Stimulated activated CD4-positive, alpha-beta T cell treated with anti-CD3 and anti-CD28 coated beads, Interleukin-15, amount 100 ng/mL, for 48 hours (primary cell): ENCODE measurements at places on chromosomes 12 and 14.

DNA sequence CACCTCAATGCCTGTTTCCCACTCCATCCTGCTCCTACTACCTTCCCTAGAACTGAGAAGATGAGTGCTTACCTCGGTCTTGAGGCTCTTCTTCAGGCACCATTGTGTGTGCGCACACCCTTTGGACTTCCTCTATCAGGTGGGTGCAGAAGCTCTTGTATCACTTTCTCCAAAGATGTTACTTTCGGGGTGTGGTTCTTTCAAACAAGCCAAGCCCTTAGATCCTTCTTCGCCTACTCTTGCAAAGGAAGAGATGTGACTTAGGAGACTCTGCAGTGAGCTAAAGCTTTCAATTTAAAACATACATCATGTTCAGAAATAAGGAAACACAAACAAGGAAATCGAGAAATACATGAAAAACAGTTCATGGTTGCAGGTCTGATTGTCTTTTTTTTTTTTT, at the start of gene CLEC4C:
CLEC4C (minus strand) TSS at position 130 of the 400 bp plus-strand sequence; CDS start at position 103, 27 bp downstream.
- no peak for DNase-seq

DNA sequence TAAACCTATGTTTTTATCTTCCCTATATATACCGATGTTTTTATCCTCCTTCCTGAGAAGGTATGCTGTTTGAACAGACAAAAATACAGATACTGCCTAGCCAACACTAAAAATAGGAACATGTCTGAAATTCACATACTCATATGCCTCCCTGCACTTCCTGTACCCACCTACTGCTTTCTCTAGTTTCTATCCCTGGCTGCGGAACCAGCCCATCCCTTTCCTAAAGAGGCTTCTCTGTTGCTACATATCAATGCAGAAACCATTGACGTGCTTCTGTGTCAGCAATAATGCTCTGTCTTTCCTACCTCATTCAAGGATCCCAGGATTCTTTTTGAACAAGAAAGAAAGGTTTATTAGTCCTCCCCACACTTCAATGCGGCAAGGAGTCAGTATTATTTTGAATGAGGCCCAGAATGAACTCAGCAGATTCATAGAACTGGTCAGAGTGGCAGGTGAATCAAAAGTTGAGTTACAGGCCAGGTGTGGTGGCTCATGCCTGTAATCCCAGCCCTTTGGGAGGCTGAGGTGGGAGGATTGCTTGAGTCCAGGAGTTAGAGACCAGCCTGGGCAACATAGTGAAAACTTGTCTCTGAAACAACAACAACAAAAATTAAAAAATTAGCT, 67.8 kb upstream of the NAP1L1 start:
- no peak for DNase-seq

DNA sequence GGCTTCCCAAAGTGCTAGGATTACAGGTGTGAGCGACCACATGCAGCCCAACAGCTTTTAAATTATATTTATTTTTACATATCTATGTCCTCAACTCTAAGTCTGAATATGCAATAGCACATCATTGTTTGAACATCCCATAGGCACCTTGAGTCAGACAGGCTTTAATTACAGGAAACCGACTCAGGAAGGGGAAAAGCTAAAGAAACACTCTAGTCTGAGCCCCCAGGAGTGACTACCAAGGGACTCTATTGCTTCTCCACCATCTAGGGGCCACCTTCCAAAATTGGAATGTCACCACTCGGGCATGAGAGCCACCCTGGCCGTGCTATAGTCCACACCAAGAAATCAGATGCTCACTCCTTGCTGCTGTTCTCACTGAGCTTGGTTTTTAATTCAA, 14.0 kb upstream of the MFAP5 start:
- no peak for DNase-seq

- no peak for DNase-seq
Observed at GRCh38 chr14:51297066-51297465, 57.0 kb downstream of the TMX1 start.

GRCh38 chr14:86015941-86016340, 486.0 kb downstream of the FLRT2 start:
- no peak for DNase-seq

GRCh38 chr12:67964456-67964855, 24.8 kb upstream of the IFNG-AS1 start:
- no peak for DNase-seq

GRCh38 chr12:54936736-54937135, 47.8 kb downstream of the TESPA1 start:
- no peak for DNase-seq

GRCh38 chr12:123896767-123897166, 75.9 kb downstream of the CCDC92 start:
- DNase-seq: no peak

GRCh38 chr12:123533672-123534643, at the start of gene RILPL1:
Gene RILPL1 (minus strand): TSS chr12:123533719. CDS start chr12:123533482, 237 bp downstream.
- DNase-seq: no peak

GRCh38 chr14:20093442-20093841, 17.1 kb upstream of the OR4K17 start:
- DNase-seq: no peak

- DNase-seq: no peak
Observed at GRCh38 chr12:102913453-102914226, 3.4 kb downstream of the PAH start.

- no peak for DNase-seq
Observed at GRCh38 chr12:2274733-2275132, 221.9 kb downstream of the CACNA1C start.

DNA sequence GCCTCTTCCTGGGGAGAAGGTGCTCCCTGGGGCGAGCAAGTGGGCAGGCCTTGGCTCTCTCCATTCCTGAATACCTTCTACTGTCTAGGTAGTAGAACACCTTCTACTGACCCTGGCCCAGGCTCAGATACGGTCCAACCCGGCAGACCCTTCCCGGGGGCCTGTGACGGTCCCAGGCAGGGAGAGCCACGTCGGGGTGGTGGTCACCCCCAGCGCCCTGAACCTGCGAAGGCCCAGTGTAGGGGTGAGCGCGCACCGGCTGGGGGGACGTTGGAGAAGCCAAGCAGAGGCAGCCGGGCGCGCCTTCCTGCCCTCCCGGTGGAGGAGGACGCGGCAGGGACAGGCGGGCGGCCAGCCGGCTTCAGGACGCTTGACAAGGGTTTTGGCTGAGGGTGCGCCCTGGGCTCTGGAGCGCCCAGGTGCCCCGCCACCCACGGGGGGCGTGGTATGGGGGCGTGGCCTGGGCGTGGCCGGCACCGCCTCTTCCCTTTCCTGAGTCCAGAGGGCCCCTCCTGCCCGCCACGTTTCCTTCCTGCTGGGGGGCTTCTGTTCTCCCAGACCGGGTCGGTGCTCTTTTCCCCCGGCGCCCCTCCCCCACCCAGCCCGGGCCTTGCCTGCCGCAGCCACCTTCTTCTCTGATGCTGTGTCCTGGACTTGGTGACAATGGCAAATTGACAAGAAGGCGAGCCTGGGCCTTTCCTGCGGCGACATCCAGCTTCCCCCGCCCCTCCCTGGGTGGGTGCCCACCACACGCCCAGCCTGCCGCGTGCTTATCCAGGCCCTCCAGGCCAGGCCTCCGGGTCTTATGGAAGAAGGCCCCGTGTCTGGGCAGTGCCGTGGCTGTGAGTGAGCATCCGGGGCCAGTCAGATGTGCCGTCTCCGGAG, 24.5 kb upstream of the PPP1R13B start:
- DNase-seq: peak; percentile 76

GRCh38 chr12:28089338-28089737, 100.9 kb upstream of the CCDC91 start:
- no peak for DNase-seq

GRCh38 chr14:76727384-76727783, 33.9 kb upstream of the VASH1 start:
- no peak for DNase-seq

DNA sequence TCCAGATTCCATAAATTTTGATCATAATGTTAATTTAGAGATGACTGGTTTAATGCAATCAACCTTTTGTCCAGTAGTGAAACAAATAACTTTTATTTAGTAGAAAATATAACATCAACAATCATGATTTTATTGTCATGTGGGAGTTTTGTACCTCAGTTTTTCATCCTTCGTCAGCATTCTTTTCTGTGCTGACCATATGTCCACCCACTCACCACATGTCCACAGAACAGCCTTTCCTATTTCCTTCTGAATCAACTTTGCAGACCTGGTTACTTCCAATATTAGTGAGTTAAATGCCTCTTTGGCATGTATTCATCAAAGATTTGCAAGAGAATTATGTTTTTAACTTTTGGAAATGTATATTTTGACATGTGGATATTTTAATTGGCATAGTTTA, 36.8 kb upstream of the CNTN1 start:
- no peak for DNase-seq

DNA sequence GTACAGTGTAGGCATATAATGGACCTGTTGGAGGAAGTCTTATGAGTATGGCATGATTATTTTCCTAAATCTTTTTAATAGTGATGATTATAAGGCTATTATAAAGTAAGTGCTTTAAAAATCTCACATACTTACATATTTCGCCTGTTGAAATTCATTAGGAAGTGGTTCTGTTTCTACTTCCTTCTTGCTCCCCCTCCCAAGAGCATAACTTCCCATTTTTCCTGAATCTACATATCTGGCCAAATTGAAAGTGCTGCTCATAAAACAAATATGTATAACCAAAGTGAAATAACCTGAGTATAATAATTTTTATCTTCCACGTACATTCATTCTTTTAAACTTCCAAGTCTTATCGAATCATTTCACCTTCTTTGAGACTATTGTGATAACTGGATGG, 455.6 kb upstream of the SEL1L start:
- no peak for DNase-seq

DNA sequence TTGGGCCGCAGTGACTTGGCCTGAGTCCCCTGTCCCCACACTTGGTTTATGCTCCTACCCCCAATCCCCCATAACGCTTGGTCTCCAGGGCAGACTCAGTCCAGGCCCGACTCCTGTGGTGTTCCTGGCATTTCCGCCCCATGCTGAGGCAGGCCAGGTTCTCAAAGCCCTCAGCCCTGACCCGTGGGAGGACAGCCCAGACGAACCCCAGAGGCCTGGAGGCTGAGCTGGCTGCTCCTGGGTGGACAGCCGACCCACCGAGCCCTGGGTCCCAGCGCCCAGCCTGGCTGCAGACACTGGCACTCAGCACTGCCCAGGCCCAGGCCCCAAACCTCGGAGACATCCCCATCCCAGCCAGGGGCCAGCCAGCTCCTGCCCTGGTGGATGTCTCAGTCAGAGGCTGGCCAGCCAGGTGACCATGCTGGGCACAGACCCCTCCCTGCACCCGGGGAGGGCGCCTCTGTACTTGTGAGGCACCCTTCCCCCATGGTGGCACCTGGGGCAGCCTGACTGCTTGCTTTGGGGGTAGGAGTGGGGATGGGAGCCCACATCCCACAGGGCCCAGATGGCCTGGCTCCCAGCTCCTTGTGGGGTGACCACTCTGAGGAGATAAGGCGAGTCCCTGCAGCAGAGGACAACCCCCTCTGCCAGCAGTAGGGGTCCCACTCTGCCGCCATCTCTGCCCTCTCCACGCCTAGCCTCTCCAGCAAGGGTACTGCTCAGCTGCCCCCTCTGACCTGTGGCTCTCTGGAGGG, 1.4 kb downstream of the PLD4 start:
- no peak for DNase-seq

DNA sequence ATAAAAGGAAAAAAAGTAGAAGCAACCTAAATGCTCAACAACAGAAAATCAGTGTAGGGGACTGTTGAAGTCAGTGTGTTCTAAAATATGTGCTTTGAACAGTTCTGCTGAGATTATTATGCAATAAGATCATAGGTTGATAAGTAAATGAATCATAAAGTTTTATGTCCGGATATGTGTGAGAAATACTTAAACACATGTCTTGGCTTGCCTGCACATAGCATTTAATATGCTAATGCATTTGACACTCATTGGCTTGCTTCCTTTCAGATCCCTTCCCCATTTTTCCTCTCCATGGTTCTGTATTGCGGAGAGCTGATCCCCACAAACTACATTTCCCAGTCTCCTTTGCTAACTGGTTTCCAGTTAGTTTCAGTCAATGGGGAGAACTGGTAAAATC, 573.8 kb upstream of the TBX3 start:
- no peak for DNase-seq

DNA sequence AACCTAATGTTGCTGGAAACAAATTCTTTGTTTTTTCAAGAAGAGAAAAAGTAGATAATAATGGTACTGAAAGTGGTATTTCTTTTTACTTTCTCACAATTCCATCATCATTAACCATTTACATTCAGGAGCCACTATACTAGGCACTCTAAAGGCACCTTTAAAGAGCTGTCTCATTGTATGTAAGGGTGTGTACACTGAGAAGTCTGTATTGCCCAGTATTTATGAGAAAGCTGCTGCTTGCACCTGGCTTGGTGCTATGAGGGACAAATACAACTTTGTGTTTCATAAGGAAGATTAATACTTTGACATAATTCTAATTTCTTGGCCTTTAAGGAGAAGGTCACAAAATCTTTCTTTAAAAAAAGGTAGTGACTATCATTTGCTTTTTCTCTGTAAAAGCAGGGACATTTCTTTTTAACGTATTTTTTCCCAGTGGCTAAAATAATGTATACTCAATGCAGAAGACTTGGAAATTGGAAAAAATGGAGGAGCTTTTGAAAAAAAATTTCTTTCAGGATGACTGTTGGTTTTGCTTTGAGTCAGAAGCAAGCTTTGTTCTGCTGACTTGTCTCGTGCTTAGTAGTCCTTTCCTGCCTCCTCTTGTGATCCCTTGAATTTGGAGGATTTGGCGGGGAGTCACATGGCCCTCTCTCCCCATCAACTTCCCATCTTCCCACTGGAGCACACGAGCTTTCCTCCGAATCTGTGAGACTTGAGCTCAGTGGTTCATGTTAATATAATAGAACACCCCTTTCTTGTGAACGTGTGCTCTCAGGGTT, 50.1 kb downstream of the RASSF3 start:
- DNase-seq: no peak

DNA sequence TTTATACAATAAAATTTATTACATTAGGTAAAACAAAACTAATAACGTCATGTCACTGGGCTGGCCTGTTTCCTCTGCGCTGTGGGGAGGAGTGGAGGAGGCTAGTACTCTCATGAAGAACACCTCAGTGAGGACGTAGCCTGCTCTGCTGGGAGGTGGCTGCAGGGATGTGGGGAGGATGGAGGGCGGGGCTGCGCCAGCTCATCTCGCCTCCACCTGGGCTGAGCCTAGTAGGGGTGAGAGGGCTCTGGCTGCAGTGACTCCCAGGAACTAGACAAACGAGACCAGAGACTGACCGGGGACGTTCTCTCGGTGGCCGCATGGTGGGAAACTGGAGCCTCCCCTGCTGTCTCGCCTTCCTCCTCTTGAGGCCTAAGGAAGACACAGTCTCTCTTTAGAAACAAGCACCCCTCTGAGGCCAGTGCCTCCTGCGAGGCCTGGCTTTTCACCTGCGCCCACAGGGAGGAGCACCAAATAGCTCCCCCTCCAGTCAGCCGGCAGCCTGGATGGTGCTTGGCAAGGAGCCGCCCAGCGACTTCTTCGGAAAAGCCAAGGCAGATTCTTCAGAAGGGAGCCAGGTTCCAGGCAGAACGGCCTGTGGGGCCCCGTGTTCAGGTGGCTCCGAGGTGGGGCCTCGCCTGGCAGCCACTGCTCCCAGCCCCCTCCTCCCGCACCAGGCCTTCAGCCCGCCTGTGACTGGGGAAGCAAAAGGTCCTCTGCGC, 62.4 kb downstream of the PLEKHG3 start:
- DNase-seq: no peak
